Activated CD4-positive, alpha-beta T cell treated with anti-CD3 and anti-CD28 coated beads, Interleukin-2, amount 10 ng/mL, durations not matched to agents 24 days and 14 days (primary cell): ENCODE measurements at places on chromosomes 3 and 15. TPM values are rescaled to one million over a fixed set of nuclear protein-coding genes. Genes with fewer than 3 reads are reported as not detected.

DNA sequence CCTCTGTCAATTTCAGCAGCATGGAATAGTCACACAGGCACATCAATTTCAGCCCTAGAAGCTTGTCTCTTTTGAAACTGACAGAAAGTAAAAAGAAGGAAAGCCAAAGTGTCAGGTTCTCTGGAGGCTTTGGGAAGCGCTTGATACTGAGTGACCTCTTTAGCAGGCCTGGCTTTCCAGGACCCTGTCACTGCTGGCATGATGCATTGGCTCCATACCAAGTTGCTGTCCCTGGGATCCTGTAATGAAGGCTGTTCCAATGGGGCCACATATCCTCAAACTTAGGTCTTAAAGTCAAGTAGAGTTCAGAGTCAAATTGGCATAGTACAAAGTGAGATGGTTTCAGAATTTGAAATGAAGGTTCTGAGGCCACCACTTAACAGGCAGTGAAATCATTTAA is 640.9 kb downstream of the SQOR start:
- DNase-seq = no peak
- H3K36me3 ChIP-seq = no peaks in the 10 kb centered on the region
- no peak overlapping the region for H3K4me3 ChIP-seq
- no peaks in the 10 kb centered on the region for H3K4me1 ChIP-seq

Gene IL17RE
- 1.1 TPM in 2 replicates for total RNA-seq

DNA sequence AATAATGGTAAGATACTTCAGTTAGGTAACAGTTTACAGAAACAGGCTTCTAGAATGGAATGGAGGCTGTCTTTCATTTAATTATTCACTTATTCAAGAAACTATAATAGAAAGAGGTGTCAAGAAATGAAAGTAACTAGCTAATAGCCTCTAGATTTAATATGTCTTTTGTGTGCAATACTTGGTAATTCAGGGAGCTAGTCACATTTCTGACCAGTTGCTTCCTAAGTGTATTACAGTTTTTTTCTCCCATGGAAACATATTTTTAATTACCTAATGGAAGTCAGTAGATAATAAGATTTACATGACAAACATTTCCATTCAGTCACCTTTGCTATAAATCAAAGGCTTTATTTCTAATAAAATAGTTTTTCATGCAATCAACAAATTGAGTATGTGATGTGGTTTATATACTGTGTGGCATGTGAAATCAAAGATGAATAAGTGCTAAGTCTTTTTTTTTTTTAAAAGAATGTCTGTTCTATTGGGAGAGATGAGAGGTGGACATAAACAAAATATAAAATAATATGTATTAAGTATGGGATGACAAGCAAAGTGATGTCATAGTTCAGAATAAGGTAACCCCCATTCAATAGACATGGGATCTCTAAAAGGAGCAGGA is 985.7 kb downstream of the SQOR start:
- no peaks in the 10 kb centered on the region for H3K27me3 ChIP-seq
- H3K36me3 ChIP-seq = no peaks in the 10 kb centered on the region
- no peak for DNase-seq
- no peak overlapping the region for H3K27ac ChIP-seq

- H3K27ac ChIP-seq = peak overlapping the region; percentile 99
- DNase-seq = no peak
These were observed 353 bp downstream of the ATG3 start for GRCh38 chr3:112561484-112561733.

Gene LRRC3B
- total RNA-seq = not detected in 2 replicates

DNA sequence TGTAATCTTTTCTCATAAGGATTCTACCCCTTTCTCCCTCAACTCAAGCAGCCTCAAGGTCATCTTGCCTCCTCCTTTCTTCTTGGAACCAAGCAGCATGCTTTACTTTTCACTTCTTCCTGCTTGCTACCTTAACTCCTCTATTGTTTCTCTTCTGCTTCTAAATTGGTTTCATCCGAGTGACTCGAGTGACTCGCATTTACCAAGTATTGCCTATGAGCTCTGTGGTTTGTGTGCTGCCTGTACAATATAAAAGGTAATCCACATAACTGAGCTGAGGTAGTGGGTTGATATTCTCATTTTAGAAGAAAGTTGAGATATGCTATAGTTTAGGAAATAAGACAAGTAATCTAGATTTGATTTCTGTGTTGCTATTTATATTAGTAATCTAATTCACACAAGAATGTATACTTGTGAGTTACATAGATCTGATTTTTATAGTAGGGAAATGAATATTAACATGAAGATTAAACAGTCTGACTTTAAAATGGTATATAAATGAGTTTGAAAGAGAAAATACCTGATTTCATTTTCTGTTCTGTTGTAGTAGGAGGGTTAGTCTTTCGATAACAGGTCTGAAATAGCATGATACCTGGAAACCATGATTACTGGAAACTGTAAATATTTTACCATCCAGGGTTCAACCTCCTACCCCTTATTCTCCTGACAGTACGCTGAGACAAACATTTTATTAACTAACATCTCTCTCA is 5.5 kb downstream of the HHLA2 start:
- peaks cover 8% of the 10 kb centered on the region for H3K36me3 ChIP-seq
- peak overlapping the region; percentile 73 for H3K4me3 ChIP-seq
- DNase-seq = peak; percentile 76
- peaks cover 48% of the 10 kb centered on the region for H3K4me1 ChIP-seq
- no peaks in the 10 kb centered on the region for H3K27me3 ChIP-seq

Gene TBC1D23
- 17.6 and 19.4 TPM in 2 replicates for total RNA-seq

Gene CHRM5
- total RNA-seq = not detected in 2 replicates

GRCh38 chr15:67708500-67708899 is 116.8 kb upstream of the SKOR1 start:
- H3K4me3 ChIP-seq = no peak overlapping the region
- no peak for DNase-seq
- peaks cover 4% of the 10 kb centered on the region for H3K4me1 ChIP-seq

Gene HES1
- total RNA-seq = 0.64 and 1.2 TPM in 2 replicates

Gene SERINC4
- total RNA-seq = 0.28 and 0.33 TPM in 2 replicates

- no peak overlapping the region for H3K27ac ChIP-seq
- no peaks in the 10 kb centered on the region for H3K27me3 ChIP-seq
- peaks cover 6% of the 10 kb centered on the region for H3K4me1 ChIP-seq
- peaks cover 1% of the 10 kb centered on the region for H3K36me3 ChIP-seq
- H3K4me3 ChIP-seq = no peak overlapping the region
- no peak for DNase-seq
These were observed 3.8 kb upstream of the RAP2B start for GRCh38 chr3:153158189-153158588.

DNA sequence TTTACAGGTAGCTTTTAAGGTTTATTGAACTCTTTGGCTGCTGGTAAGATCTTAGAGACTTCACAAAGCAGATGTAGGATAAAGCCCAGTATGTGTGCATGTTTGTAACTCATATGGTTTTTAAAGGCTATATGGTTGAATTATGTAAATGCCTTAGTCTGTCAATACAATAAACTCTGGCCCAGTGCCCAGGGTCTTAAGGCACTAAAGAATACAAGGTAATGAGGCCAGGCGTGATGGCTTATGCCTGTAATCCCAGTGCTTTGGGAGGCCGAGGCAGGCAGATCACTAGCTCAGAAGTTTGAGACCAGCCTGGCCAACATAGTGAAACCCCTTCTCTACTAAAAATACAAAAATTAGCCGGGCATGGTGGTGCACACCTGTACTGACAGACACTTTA is 170.3 kb upstream of the CGNL1 start:
- DNase-seq = no peak
- H3K4me3 ChIP-seq = no peak overlapping the region
- no peaks in the 10 kb centered on the region for H3K36me3 ChIP-seq
- no peak overlapping the region for H3K27ac ChIP-seq

DNA sequence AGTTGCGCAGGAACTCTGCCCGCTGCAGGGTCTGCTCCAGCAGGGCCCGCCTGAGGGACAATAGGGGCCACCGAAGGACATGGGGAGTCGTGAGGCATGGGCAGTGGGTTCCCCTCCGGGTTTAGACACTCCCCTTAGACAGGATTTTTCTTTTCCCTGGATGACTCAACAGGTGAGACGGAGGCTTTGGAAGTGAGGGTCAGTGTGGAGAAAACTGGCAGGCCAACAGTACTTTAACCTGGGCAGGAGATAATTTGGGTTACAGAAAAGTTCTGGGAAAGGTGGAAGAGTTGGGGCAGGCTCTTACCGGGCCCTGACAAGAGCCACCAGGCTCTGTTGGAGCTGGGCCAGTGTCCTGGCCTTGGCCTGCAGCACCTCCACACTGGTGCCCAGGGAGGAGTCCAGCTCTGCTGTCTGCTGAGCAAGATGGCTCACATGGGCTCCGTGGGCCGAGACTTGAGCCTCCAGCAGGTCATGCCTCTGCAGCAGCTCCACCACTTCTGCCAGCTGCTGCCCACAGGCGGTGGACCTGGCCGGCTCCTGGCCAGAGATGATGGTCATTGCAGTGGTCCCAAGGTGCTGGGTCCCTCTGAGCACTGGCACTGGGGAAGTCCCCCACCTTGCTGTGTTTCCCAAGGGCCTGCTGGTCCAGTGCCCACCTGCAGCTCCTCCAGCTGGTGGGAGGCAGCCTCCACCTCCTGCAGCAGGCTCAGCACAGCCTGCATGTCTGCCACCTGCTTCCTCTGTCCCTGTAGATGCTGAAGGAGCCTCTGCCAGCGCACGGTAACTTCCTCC is 11.0 kb downstream of the SPTBN5 start:
- peaks cover 6% of the 10 kb centered on the region for H3K4me1 ChIP-seq
- H3K27ac ChIP-seq = no peak overlapping the region
- DNase-seq = no peak
- no peak overlapping the region for H3K4me3 ChIP-seq
- H3K36me3 ChIP-seq = peaks cover 3% of the 10 kb centered on the region

DNA sequence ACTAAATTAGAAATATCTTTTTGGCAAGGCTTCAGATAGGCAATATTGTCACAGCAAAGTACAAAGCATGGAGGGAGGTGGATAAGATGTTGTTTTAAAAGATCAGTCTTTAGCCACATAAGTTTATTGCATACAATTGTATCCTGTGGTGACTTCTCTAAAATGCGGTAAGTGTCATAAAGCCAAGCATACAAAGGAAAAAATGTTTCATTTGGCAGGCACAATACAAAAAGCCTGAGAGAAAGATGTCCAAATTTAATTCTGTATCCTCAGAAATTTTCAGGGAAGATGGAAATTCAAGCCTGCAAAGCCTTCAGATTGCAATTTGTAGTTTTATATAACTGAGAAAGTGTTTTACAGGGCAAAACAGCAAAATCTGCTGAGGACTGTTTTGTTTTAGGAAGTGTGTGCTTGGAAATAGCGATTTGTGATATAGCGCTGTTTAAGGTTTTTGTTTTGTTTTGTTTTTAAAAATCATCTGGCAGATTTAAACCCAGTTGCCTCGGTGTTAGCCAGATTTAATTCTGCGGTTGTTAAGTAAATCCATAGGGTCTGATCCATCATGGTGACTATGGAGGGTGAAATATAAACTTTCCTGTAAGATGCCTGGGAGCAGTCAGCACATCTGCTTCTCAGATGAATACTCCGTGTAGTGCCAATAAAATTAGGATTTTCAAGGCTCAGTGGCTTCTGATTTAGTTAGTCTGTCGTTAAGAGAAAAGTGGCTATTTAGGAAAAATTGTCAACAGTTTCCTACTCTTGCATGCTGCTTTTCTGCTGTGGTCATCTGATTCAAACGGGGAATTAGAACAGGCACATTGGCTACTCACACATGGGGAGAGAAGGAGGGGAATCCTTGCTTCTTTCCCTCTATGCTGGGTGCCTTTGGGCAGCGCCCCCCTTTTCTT is 8.0 kb downstream of the KAT2B start:
- peaks cover 53% of the 10 kb centered on the region for H3K4me1 ChIP-seq
- H3K27me3 ChIP-seq = no peaks in the 10 kb centered on the region
- no peak for DNase-seq
- no peak overlapping the region for H3K4me3 ChIP-seq

- DNase-seq = no peak
- H3K36me3 ChIP-seq = no peaks in the 10 kb centered on the region
- no peaks in the 10 kb centered on the region for H3K4me1 ChIP-seq
- no peak overlapping the region for H3K27ac ChIP-seq
- no peaks in the 10 kb centered on the region for H3K27me3 ChIP-seq
These were observed 65.5 kb downstream of the SSUH2 start for GRCh38 chr3:8579096-8579495.

Gene HEMK1
- total RNA-seq = 62.9 and 66.0 TPM in 2 replicates

- H3K4me3 ChIP-seq = no peak overlapping the region
- DNase-seq = no peak
- peaks cover 21% of the 10 kb centered on the region for H3K4me1 ChIP-seq
- H3K36me3 ChIP-seq = peaks cover 63% of the 10 kb centered on the region
These were observed 29.6 kb downstream of the SQOR start for GRCh38 chr15:45664451-45664850.

Gene PRTG
- not detected in 2 replicates for total RNA-seq

Gene GXYLT2
- total RNA-seq = not detected in 2 replicates

Gene NRROS
- 38.2 and 39.0 TPM in 2 replicates for total RNA-seq

Gene SLC6A11
- total RNA-seq = not detected in 2 replicates

- peak overlapping the region; percentile 88 for H3K27ac ChIP-seq
- peak overlapping the region; percentile 64 for H3K4me3 ChIP-seq
- peaks cover 3% of the 10 kb centered on the region for H3K27me3 ChIP-seq
- peaks cover 35% of the 10 kb centered on the region for H3K36me3 ChIP-seq
These were observed 68.9 kb upstream of the TNFSF10 start for GRCh38 chr3:172591876-172592771.

DNA sequence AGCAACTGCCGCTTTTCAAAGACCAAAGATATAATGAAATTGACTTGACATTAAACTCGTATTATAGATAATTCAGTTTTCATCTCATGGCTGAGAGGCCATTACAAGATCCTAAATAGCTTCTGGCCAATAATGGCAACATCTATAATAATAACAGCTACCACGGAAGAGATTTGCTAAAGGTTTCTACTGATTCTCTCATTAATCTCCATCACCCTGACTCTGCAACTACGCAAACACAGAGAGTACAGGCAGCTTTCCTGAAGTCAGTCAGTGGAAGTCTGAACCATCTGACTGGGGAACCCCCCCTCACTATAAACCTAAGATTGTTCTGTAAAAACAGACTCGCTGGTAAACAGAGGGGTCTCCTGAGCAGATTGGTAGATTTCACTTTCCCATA is 257.1 kb downstream of the MAGI1 start:
- H3K27me3 ChIP-seq = no peaks in the 10 kb centered on the region
- no peaks in the 10 kb centered on the region for H3K36me3 ChIP-seq
- H3K4me3 ChIP-seq = no peak overlapping the region
- no peak for DNase-seq
- no peaks in the 10 kb centered on the region for H3K4me1 ChIP-seq

- peaks cover 15% of the 10 kb centered on the region for H3K4me1 ChIP-seq
- no peak overlapping the region for H3K27ac ChIP-seq
- no peak overlapping the region for H3K4me3 ChIP-seq
- no peaks in the 10 kb centered on the region for H3K27me3 ChIP-seq
These were observed 50.1 kb downstream of the TMOD3 start for GRCh38 chr15:51879555-51879954.

Gene SLC12A1
- total RNA-seq = not detected in 2 replicates

DNA sequence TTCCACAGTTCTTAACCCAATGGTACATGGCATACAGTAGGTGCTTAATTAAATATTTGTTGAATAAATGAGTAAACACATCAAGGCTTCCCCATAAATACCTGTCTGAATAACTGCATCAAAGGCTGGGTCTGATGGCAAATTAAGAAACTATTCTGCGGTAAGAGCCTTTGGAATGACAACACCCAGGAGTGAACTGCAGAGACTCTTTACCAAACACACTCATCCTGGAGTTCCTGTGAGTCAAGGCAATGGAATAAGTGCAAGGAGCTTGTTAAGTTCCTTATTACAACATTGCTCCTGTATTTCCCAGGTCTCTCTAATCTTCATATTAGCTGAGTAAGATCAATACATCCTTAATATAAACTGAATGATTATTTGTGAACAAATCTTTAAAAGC is 119.9 kb upstream of the STT3B start:
- no peaks in the 10 kb centered on the region for H3K4me1 ChIP-seq
- H3K36me3 ChIP-seq = no peaks in the 10 kb centered on the region
- no peak for DNase-seq
- H3K27me3 ChIP-seq = peaks cover 2% of the 10 kb centered on the region
- no peak overlapping the region for H3K27ac ChIP-seq
- no peak overlapping the region for H3K4me3 ChIP-seq
